GM04503 (cell line): ENCODE measurements at places on chromosomes 12 and 14.

DNA sequence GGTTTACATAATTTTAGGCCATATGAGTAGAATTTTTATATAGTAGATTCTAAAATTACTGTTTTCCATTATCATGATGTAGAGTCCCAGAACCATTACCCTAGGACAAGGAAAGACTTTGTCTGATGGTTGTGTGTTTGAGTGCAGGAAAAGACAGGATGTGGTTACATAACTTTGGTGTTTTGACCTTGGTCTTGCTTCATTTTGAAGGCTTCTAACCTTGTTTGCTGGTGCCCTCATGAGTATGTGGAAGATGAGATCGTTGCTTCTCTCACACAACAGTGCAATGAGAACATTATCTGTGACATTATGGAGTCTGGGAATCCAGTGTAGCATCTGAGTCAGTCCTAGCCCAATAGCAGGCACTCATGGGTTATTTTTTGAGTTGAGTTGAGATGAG, 106.2 kb downstream of the IGF1 start:
- no peak for DNase-seq

DNA sequence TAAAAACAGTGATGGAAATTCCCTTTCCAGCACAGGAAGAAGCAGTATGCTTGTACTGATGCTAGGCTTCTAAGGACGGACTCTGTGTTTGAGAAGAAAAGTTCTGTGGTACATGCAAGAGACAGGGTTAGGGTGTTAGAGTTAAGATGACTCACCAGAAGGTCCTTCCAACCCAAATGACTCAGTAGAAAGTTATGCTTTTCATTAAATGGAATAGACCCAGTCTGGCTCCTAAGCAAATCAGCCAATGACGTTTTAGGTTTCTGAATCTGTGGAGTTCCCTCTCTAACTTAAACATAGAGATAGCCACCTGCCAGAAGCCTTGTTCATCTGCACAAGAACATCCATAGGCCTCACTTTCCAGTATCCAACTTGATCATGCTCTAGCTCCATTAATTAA, 5.7 kb downstream of the PTHLH start:
- peak; percentile 83 for DNase-seq

DNA sequence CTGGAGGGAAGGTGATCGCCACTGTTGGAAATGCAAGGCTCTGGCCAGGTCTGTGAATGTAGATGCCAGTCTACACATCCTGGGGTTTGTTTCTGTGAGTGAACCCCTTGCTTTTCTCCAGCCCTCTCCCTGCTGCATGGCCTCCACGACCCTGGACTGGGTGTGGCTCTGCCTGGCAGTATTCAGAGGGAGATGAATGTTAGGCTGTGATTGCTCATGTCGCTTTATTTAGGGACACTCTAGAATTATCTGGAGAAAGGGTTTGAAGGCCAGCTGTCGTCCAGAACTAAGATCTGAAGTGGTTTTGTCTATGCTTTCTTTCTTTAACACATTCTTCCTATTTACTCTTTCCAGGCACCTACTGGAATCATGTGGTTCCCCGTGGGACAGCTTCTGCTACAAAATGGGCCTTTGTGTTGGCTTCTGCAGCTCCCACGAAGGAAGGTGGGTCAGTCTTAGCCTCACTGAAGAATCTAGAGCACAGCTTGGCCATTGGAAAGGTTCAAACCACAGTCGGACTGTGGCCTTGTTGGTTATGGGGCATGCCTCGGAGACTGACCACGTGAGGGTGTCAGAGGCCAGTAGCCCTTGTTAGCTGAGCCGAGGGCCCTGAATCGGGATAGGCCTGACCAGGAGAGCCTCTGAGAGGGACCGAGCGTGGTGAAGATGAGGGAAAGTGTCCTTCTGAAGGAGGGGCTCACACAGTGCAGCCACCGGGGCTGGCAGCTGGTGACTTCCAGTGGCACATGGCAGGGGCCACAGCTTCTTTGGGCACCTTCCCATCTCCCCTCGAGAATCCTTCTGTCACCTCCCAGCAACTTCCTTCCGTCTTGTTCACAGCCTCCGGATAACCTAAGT, 59.1 kb downstream of the ANKRD9 start:
- no peak for DNase-seq

GRCh38 chr12:53145383-53146260, 34.9 kb upstream of the ZNF740 start:
- peak; percentile 89 for DNase-seq

DNA sequence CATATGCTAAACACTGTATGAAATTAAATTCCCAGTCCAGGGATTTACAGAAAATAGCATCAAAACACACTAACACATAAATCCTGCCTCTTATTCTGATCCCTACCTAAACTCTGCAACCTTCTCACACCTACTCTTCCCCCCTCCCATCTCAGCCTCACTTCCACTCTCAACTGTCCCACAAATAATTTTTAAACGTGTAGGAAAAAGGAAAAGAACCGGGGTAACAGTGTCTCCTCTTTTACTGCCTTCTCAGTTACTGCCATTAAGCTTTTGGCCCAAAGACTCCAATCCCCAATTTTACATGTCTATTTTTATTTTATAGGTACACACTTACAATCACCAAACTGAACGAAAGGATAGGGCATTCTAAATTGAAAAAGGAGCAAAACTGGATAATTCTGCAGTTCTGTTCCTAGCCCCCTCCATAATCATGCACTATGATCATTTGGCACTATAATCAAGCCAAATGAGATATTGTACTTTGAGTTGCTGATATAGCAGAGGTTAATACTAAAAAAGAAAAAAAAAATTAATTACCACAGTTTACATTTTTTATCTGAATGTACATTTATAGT, 2.9 kb downstream of the DUSP16 start:
- DNase-seq, result no peak

- DNase-seq, result peak; percentile 71
These were observed 5.7 kb upstream of the JDP2 start for GRCh38 chr14:75422169-75422568.
